Heart left ventricle (tissue), 16 donors: ENCODE measurements at places on chromosomes 13 and 19.

DNA sequence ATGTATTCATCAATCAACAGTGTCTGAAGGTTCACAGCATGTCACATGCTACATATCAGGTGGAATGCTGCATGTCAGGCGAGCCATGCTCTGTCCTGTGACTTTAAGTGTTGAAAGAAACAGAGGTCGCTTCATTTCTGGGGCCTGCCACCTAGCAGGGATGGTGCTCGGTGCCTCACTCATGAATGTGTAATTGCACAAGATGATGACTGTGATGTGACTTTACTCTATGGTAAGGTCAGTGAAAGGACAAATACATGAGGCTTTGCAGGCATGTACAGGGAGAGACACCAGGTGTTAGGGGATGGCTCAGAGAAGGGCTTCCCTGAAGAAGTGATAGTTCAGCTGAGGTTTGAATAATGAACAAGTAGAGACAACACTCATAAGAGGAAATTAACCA is 66.7 kb downstream of the FRY start:
- no peak for DNase-seq

GRCh38 chr19:19115954-19116353 is 22.3 kb downstream of the TMEM161A start:
- DNase-seq: no peak

DNA sequence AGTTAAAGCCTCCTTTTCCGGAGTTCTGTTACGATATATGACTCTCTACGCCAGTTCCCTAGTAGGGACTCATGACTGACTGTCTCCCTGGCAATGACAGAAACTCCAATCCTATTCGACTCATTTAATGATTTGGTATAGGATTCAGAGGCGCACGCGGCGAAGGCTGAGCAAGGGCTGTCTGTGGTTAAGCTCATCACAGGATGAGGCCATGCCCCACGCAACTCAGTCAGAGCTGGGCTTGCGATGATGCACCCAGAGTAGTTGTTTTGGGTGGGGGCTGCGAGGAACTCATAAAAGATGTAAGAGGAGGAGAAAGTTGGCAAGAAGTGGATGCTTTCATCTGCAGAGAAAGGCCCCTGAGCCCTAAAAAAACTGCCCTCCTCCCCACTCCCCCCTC is 468 bp upstream of the SERTM1 start:
- no peak for DNase-seq

GRCh38 chr13:73090116-73090822 is 31.5 kb downstream of the KLF5 start:
- DNase-seq: no peak

GRCh38 chr13:74346960-74347359 is 212.8 kb upstream of the KLF12 start:
- DNase-seq: no peak

GRCh38 chr13:50679321-50679720 is 164.2 kb downstream of the DLEU7 start:
- no peak for DNase-seq

DNA sequence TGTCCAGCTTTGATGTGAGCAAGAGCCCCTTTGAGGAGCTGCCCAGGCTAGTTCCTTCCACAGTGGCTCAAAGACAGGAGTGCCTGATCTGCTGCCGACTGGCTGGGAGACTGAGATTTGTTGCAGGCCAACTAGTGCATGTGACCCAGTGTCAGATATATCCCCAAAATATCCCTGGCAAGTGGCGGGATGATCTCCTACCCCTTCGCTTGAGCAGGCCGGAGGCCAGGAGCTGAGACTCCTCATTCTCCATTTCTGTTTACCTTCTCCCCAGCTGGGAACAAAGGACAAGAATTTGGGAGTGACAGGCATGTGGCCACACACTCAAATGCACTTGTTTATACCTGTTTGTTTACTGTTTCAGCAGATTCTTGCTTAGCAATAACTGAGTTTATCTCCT is 37.1 kb upstream of the XPO4 start:
- DNase-seq: peak; percentile 43

GRCh38 chr19:50455992-50456391 is 20.3 kb upstream of the EMC10 start:
- DNase-seq: no peak

DNA sequence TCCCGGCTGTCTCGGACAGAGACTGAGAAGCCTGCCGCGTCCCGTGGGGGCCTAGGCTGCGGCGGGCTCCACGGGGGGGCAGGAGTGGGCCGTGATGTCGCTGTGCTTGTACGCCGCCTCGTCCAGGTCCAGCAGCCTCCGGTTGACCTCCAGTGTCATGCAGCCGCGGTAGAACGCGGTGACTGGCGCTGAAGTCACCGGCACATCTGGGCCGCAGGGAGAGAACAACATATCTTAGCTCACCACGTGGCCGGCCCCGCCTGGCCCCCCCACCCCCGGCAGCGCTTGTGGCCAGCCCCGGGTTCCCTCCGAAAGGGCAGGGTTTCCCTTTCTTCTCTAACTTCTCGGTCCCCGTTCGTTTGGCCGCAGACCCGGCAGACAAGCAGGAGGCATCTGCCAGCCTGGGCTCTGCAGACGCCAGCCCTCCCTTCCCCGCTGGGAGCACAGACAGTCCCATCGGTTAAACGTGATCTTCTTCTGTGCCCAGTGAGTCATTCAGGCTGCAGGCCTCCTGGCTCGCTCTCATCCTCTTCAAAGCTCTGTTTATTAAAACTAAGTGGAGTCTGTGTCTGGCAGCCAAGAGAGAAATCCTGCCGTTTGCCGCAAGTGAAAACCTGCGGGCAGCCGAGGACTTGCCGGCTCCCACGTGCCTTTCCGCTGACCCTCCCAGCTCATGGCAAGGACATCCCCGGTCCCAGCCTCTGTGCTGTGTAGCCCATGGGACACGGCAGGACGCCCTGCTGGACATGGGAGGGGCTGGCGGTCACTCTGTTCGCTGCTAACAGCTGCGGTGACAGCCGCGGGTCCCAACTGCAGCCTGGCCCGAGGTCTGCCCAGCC is 42.8 kb downstream of the GAS6 start:
- peak; percentile 88 for DNase-seq

GRCh38 chr13:48733739-48734335 is 80.1 kb downstream of the CYSLTR2 start:
- DNase-seq: no peak

GRCh38 chr19:18868380-18869022 is 27.5 kb downstream of the CERS1 start:
- DNase-seq: no peak

DNA sequence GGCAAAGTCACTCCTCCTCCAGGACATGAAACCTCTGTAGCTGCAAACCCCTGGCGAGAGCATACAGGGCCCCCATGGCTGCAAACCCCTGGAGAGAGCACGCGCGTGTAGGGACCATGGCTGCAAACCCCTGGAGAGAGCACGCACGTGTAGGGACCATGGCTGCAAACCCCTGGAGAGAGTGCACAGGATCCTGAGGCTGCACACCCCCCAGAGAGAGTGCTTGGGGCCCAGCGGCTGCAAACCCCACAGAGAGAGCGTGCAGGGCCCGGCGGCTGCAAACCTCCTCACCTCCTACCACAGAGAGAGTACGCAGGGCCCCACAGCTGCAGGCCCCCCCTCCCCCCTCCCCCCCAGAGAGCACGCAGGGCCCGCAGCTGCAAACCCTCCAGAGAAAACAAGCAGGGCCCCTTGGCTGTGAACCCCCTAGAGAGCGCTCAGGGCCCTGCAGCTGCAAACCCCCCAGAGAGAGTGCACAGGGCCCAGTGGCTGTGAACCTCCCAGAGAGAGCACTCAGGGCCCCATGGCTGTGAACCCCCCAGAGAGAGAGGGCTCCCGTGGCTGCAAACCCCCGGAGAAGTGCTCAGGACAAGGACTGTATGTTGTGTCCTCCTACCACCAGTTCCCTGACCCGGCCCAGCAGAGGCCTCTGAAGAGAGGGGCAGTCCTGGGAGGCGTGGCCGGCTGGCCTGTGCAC is 7.3 kb downstream of the ADPRHL1 start:
- peak; percentile 24 for DNase-seq

- DNase-seq: no peak
These were observed 66.7 kb downstream of the SIPA1L3 start for GRCh38 chr19:37973666-37974065.

GRCh38 chr13:66425741-66426140 is 804.4 kb downstream of the PCDH9 start:
- no peak for DNase-seq

GRCh38 chr13:41568143-41568971 is 111.0 kb downstream of the RGCC start:
- no peak for DNase-seq

DNA sequence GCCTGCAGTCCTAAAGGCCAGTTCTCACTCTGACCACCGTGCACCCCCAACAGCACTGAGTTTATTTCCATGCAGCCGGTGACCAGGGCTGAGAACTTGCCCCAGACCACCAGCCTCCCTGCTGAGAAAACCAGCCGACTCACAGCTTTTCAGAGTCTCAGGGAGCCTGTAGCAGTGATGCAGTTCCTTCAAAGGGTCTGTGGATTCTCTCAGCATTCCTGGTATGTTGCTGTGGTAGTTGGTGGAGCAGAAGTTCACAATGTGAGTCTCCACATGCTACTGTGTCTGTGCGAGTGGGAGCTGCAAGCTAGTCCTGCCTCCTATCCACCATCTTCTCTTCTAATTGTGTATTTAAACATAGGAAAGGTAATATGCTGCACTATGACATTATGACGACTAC is 254.9 kb upstream of the KLF12 start:
- no peak for DNase-seq

GRCh38 chr13:113544071-113544891 is 40.3 kb upstream of the TFDP1 start:
- DNase-seq: no peak

GRCh38 chr19:53553156-53553555 is 15.2 kb downstream of the ZNF331 start:
- no peak for DNase-seq

GRCh38 chr19:49506575-49507105 is 5.8 kb upstream of the FCGRT start:
- DNase-seq: no peak

GRCh38 chr19:51256155-51256625 is 5.3 kb downstream of the SIGLECL1 start:
- no peak for DNase-seq

GRCh38 chr19:2150794-2151338 is 500 bp downstream of the AP3D1 start:
- DNase-seq: no peak

- DNase-seq: no peak
These were observed 46.6 kb downstream of the MBNL2 start for GRCh38 chr13:97268772-97269171.

DNA sequence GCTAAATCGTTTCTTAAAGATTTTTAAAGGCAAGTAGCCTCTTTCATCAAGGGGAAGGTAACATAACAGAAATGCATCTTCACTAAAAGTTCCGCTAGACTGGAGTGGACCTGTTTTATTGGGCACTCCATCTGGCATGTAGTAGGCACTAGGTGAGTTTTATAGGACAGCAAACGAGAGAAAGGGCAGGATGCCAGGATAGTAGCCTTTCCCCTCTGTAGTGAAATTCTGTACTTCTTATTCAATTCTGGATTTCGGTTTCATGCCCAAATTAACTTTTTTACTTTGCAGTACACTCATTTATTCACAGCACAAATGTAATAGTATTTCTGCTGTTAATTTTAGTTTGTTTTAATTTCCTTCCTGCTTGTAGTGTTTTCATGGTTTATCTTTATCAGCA is 45.2 kb downstream of the GPR180 start:
- no peak for DNase-seq

DNA sequence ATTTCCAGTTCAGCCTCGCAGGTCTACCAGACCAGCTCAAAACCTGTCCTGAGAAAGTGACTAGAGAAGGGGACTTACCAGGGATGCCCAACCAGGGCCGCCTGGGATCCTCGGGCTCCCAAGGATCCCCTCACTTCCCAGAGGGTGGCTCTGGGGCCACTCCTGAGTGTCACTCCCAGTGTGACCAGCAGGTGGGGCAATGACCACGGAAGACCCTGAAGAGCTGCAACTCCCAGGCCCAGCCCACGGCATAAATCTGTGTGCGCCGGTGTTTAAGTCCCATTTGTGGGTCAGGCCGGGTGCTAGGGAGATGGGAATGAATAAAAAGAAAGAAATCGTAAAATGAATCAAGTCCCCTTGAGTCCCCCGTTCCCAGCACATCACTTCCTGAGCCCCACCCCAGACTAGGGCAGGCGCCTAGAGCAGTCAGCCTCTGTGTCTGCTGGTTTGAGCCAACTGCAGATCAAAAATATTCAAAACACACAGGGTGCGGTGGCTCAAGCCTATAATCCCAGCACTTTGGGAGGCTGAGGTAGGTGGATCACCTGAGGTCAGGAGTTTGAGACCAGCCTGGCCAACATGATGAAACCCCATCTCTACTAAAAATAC is 10.7 kb downstream of the PTGIR start:
- DNase-seq: peak; percentile 91

GRCh38 chr19:54422136-54422535 is 6.9 kb downstream of the TTYH1 start:
- DNase-seq: no peak

- DNase-seq: no peak
These were observed 2.3 kb downstream of the FNDC3A start for GRCh38 chr13:48977973-48978372.

- peak; percentile 81 for DNase-seq
These were observed 65.1 kb downstream of the ZNF823 start for GRCh38 chr19:11673608-11674041.

- DNase-seq: no peak
These were observed 67.0 kb downstream of the FREM2 start for GRCh38 chr13:38753878-38754277.

GRCh38 chr19:57075125-57075524 is 44.7 kb upstream of the USP29 start:
- no peak for DNase-seq

- DNase-seq: no peak
These were observed at the start of gene ATP8A2 for GRCh38 chr13:25371875-25372283. ATP8A2 (plus strand) TSS chr13:25371974; CDS start chr13:25372213, 239 bp downstream.

DNA sequence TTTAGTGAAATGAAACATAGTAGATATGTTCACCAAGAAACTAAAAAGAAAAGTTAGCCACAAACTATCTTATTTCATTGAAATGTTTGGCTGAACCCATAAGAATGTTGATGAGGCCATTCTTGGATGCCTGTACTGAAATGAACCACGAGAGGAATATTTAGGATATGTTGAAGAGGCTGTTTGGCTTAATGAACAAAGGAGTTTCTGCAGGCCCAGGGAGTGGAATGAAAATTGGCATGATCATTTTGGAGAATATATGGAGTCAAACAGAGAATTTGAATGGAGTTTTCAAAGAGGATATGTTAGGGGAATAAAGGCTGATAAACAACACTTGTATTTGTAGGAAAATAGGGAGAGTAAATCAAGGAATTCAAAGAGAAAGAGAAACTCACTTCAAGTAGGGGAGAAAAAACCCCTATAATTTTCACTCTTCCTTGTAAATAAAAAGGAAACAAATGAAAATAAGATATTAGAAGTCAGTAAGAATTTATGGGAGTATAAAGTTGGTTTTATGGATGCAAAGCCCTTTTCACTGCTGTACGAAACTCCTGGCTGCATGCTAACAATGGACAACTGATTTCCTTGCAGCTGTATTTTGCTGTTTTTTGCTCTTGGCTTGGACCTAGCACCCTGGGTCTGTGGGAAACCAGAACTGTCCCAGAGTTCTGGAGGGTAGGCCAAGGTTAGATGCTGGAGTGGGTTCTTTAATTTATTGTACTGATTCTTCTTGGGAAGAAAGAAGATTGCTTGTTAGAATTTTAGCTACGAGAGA is 36.5 kb downstream of the KL start:
- DNase-seq: no peak

GRCh38 chr19:41350735-41351338 is 2.9 kb downstream of the TGFB1 start:
- no peak for DNase-seq
